Activated CD4-positive, alpha-beta T cell treated with anti-CD3 and anti-CD28 coated beads for 36 hours (primary cell): ENCODE measurements at places on chromosomes 3 and 15. TPM values are rescaled to one million over a fixed set of nuclear protein-coding genes. Genes with fewer than 3 reads are reported as not detected.

The PLA2G4D gene
- total RNA-seq = not detected

The NR1D2 gene
- total RNA-seq = 2.4 TPM

The MST1R gene
- 0.86 TPM for total RNA-seq

The TM6SF1 gene
- total RNA-seq = 1.5 TPM

The PLSCR2 gene
- not detected for total RNA-seq

The TF gene
- 0.12 TPM for total RNA-seq

The MTMR10 gene
- total RNA-seq = 17.6 TPM

The MINAR1 gene
- 0.51 TPM for total RNA-seq

The HRG gene
- not detected for total RNA-seq

The PIGX gene
- total RNA-seq = 37.8 TPM

The CLK3 gene
- total RNA-seq = 175 TPM

The GCSAM gene
- total RNA-seq = 12.1 TPM

The TMPRSS7 gene
- not detected for total RNA-seq

The TM4SF18 gene
- not detected for total RNA-seq

The CPN2 gene
- not detected for total RNA-seq

The CPA3 gene
- total RNA-seq = not detected

DNA sequence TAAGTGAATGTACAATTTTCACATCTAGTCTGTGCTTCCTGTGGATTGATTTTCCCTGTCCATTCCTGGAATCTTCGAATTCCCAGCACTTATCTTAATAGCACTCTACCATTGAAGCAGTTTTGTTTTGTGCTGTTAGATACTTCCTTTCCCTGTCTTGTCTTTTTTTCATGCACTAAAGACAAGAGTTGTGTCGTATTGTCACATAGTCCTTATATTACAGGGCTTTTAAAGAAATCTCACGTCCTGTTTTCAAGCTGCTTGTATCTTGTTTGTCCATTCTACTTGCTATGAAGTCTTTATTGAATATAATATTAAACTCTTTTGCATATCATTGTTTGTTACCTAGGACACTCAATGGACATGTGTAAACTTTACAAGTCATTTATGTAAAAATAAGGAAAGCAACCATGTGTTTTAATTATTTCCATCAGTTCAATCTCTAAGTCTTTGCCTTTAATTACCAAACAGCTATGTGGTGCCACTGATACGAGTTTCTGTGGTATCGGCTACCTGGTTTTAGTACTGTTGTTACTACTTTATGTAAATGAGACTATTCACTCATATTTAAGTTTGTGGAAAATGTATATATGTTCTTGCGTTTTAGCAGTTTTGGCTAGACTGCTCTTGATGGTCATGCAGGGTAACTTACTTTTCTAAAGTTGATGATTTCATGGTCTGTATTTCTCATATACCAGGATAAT, 10.3 kb downstream of the PIK3CA start:
- no peak for DNase-seq
- H3K4me1 ChIP-seq = peaks cover 55% of the 10 kb centered on the region
- no peak overlapping the region for H3K27ac ChIP-seq
- H3K27me3 ChIP-seq = no peaks in the 10 kb centered on the region

GRCh38 chr3:4780545-4780957, 198.7 kb upstream of the BHLHE40 start:
- H3K4me1 ChIP-seq = peaks cover 30% of the 10 kb centered on the region
- peaks cover 52% of the 10 kb centered on the region for H3K36me3 ChIP-seq
- DNase-seq = no peak
- H3K27ac ChIP-seq = no peak overlapping the region
- H3K27me3 ChIP-seq = no peaks in the 10 kb centered on the region

GRCh38 chr3:13648060-13649001, 99.4 kb downstream of the FBLN2 start:
- H3K27ac ChIP-seq = no peak overlapping the region
- H3K4me3 ChIP-seq = no peak overlapping the region
- no peaks in the 10 kb centered on the region for H3K36me3 ChIP-seq
- H3K27me3 ChIP-seq = peaks cover 14% of the 10 kb centered on the region
- peaks cover 18% of the 10 kb centered on the region for H3K4me1 ChIP-seq
- DNase-seq = peak; percentile 87

GRCh38 chr3:122074621-122075265, 19.6 kb downstream of the CD86 start:
- no peak overlapping the region for H3K4me3 ChIP-seq
- no peaks in the 10 kb centered on the region for H3K36me3 ChIP-seq
- peaks cover 14% of the 10 kb centered on the region for H3K4me1 ChIP-seq
- no peak overlapping the region for H3K27ac ChIP-seq

- no peak overlapping the region for H3K4me3 ChIP-seq
- DNase-seq = no peak
- no peaks in the 10 kb centered on the region for H3K27me3 ChIP-seq
- H3K36me3 ChIP-seq = peaks cover 7% of the 10 kb centered on the region
These were observed 3.2 kb upstream of the PPP4R2 start for GRCh38 chr3:72993391-72993790.

DNA sequence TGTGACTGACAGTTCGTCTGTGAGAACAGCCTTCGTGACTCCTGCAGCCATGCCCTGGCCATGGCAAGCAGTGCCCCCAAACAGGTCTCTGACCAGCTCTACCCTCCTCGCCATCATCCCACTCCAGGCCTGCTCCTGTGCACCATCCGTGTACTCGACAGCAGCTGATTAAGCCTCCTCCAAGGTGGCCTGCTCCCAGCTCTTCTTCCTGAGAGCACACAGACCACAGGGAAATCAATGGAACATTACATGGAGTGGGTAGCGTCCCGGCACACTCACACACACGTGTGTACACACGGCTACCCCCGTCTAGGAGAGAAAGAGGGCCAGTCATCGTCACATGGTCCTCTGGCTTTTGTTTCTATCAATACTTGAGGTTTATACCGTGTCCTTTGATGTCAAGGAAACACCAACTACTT, 21.1 kb downstream of the ANXA2 start:
- no peak overlapping the region for H3K4me3 ChIP-seq
- H3K27me3 ChIP-seq = no peaks in the 10 kb centered on the region
- H3K36me3 ChIP-seq = peaks cover 6% of the 10 kb centered on the region
- no peaks in the 10 kb centered on the region for H3K4me1 ChIP-seq
- DNase-seq = no peak
- H3K27ac ChIP-seq = no peak overlapping the region

- peaks cover 14% of the 10 kb centered on the region for H3K27me3 ChIP-seq
- peaks cover 15% of the 10 kb centered on the region for H3K4me1 ChIP-seq
- H3K27ac ChIP-seq = no peak overlapping the region
- H3K36me3 ChIP-seq = no peaks in the 10 kb centered on the region
- DNase-seq = no peak
These were observed 274.4 kb downstream of the ADAMTSL3 start for GRCh38 chr15:83928392-83928734.

GRCh38 chr3:129701161-129701560, 94.7 kb upstream of the PLXND1 start:
- no peak overlapping the region for H3K4me3 ChIP-seq
- no peaks in the 10 kb centered on the region for H3K36me3 ChIP-seq
- no peak for DNase-seq
- no peak overlapping the region for H3K27ac ChIP-seq

DNA sequence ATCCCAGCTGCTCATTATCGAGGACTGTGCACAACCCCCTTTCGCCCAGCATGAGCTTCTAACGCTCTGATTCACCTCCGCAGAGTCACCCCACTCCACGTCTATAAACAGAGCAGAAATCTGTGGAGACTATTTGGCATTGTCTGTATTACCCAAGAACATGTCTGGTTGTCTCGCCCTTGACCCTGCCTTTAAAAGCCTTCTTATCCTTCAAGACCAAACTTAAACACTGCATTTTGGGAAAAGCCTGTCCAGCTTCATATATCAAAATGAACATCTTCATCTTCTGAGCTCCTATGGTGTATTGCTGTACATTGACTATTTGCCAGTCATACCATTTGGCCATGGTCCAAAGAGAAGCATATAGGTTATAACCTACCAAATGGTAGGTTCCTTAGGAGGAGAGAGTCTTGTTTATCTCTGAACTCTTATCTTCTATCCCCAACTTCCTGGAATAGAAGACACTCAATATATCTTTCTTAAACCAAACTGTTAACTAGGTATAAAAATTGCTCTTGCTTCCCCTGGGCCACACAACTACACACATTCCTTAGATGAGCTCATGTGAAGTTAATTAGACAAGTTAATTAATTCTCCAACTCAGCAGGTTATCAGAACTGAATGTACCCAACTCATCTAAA, 90.1 kb downstream of the FBN1 start:
- H3K27ac ChIP-seq = no peak overlapping the region
- H3K4me3 ChIP-seq = no peak overlapping the region
- no peaks in the 10 kb centered on the region for H3K4me1 ChIP-seq
- H3K27me3 ChIP-seq = peaks cover 7% of the 10 kb centered on the region

GRCh38 chr15:24878153-24878552, 76.6 kb upstream of the SNRPN start:
- H3K4me1 ChIP-seq = no peaks in the 10 kb centered on the region
- H3K36me3 ChIP-seq = peaks cover 2% of the 10 kb centered on the region
- H3K27ac ChIP-seq = no peak overlapping the region
- H3K27me3 ChIP-seq = peaks cover 2% of the 10 kb centered on the region

GRCh38 chr3:103218146-103218545, 783.3 kb downstream of the ZPLD1 start:
- no peaks in the 10 kb centered on the region for H3K36me3 ChIP-seq
- no peak overlapping the region for H3K4me3 ChIP-seq
- H3K27me3 ChIP-seq = no peaks in the 10 kb centered on the region
- no peak for DNase-seq
- H3K27ac ChIP-seq = no peak overlapping the region

DNA sequence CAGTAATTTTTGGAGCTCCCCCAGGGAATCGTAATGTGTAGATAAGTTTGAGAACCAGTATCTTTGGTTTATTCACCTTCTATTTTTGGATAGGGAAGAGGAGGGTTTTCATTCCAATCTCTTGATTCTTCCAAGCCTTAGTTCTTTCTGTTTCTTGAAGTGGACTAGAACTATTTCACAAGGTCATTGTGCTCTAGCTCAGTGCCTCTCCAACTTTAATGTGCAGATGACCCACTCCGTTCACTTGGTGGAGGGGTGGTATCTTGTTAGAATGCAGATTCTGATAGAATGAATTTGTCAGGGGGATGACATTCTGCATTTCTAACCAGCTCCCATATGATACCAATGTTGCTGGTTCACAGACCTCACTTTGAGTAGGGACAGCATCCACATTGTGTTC, 35.5 kb downstream of the COLQ start:
- H3K4me1 ChIP-seq = no peaks in the 10 kb centered on the region
- H3K27ac ChIP-seq = no peak overlapping the region
- no peak overlapping the region for H3K4me3 ChIP-seq
- H3K36me3 ChIP-seq = no peaks in the 10 kb centered on the region
- DNase-seq = no peak
- no peaks in the 10 kb centered on the region for H3K27me3 ChIP-seq

DNA sequence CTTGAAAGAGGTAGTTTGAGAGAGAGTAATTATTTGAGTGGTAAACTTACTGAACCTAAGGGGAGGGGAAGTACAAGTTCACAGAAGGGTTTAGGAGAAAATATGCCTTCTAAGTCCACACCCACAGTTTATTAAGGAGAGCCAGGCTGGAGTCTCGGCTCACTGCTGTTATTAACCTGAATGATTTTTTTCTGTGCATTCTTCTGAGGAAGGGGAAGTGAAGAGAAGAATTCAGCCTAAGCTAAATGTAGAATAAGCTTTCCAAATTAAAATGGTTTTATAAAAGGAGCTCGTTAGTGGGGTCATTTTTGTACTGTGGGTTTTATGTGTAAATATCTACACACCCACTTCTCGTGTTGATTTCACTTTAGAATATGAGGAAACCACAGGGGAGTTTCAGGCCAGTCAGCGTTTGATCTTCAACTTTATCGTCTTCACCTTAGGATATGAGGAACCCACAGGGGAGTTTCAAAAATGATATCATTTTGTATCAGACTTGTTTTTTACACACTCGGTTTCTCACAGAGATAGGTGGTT, 1.5 kb downstream of the WHAMM start:
- no peaks in the 10 kb centered on the region for H3K27me3 ChIP-seq
- H3K36me3 ChIP-seq = peaks cover 28% of the 10 kb centered on the region
- peaks cover 43% of the 10 kb centered on the region for H3K4me1 ChIP-seq
- peak; percentile 70 for DNase-seq
- peak overlapping the region; percentile 86 for H3K27ac ChIP-seq

GRCh38 chr15:84937144-84937543, 44.5 kb upstream of the PDE8A start:
- no peaks in the 10 kb centered on the region for H3K4me1 ChIP-seq
- no peak overlapping the region for H3K27ac ChIP-seq
- no peaks in the 10 kb centered on the region for H3K36me3 ChIP-seq
- H3K27me3 ChIP-seq = no peaks in the 10 kb centered on the region
- DNase-seq = no peak

- H3K27ac ChIP-seq = no peak overlapping the region
- peaks cover 36% of the 10 kb centered on the region for H3K36me3 ChIP-seq
- no peak for DNase-seq
- no peaks in the 10 kb centered on the region for H3K4me1 ChIP-seq
- no peaks in the 10 kb centered on the region for H3K27me3 ChIP-seq
These were observed 19.8 kb upstream of the ACAD9 start for GRCh38 chr3:128859630-128860029.

- peaks cover 55% of the 10 kb centered on the region for H3K36me3 ChIP-seq
- H3K4me3 ChIP-seq = peak overlapping the region; percentile 84
- H3K27me3 ChIP-seq = no peaks in the 10 kb centered on the region
- peaks cover 68% of the 10 kb centered on the region for H3K4me1 ChIP-seq
These were observed 2.3 kb upstream of the LMLN start for GRCh38 chr3:197957790-197958133.

DNA sequence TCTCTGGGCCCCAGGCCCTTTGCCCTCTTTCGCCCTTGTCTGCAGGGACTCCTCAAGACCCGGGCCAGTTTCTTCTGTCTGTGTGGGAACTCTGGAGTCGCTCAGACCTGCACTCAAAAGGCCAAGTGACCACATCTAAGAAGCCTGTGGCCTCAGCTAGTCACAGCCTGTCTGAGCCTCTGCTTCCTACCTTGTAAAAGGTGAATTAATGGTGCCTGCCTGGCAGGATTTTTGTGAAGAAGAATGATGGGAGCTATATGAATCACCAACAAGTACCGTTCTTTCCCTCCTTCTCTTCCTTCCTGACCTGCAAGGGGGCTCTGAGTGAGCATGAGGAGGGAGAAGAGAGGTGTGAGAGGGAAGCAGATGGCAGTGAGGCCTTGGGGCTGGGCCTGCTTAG, 7.5 kb downstream of the PLIN1 start:
- DNase-seq = no peak
- H3K4me1 ChIP-seq = no peaks in the 10 kb centered on the region
- H3K36me3 ChIP-seq = no peaks in the 10 kb centered on the region
- no peaks in the 10 kb centered on the region for H3K27me3 ChIP-seq

- peaks cover 71% of the 10 kb centered on the region for H3K36me3 ChIP-seq
- H3K27me3 ChIP-seq = no peaks in the 10 kb centered on the region
- DNase-seq = peak; percentile 32
- peaks cover 10% of the 10 kb centered on the region for H3K4me1 ChIP-seq
These were observed 52.9 kb downstream of the PGBD4 start for GRCh38 chr15:34154725-34155204.

GRCh38 chr3:193828477-193828876, 235.5 kb downstream of the OPA1 start:
- no peak for DNase-seq
- no peak overlapping the region for H3K4me3 ChIP-seq
- H3K4me1 ChIP-seq = no peaks in the 10 kb centered on the region
- peaks cover 4% of the 10 kb centered on the region for H3K27me3 ChIP-seq

- no peaks in the 10 kb centered on the region for H3K36me3 ChIP-seq
- no peak overlapping the region for H3K4me3 ChIP-seq
- no peaks in the 10 kb centered on the region for H3K27me3 ChIP-seq
These were observed 8.3 kb downstream of the TMPRSS7 start for GRCh38 chr3:112042842-112043280.
